ENCODE measurements at places on chromosomes 11 and 22.
A peak's percentile ranks its signal among the peaks of the same experiment; 100 is the strongest.

DNA sequence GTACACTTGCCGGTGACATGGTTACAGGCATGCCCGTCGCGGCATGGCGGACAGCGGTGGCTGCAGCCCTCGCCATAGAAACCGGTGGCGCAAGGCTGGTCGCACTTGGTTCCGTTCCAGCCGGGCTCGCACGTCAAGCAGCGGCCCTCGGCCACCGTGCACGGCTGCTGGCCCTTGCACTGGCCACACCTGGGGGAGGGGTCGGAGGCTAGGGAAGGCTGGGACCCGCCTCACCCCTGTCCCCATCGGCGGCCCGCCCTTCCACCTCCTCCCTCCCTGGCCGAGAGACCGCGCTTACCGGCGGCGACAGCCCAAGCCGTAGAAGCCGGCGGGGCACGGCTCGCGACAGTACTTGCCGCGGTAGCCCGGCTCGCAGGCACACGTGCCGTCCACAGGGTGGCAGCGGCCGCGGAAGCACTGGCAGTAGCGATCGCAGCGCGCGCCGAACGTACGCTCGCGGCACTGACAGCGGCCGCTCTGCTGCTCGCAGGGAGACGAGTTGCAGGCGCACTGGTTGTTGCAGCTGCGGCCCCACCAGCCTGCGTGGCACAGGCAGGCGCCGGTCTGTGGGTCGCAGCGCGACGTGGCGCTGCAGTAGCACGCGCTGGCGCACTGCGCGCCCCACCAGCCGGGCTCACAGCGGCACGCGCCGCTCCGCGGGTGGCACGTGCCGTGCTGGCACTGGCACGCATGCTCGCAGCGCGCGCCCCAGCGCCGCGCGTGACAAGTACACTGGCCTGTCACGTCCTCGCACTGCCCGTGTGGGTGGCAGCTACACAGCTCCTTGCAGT is 6.7 kb downstream of the SCARF2 start:
- DNase-seq: peak; percentile 27

DNA sequence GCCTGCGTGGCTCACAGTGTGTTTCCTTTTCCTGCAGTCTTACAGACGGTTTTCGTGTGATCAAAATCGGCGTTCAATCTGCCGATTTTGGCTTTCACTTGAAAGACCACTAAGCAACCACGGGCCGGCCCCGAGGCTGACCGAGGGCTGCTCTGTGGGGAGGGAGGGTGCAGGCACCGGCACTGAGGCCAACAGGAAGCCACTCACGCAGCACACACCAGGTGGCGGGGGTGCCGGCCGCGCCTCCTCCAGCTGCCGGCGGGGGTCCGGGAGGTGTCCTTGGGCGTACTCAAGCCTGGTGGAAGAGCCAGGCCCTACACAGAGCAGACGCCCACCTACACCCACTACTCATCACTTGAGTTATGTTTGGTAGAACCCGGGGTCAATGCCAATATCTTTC is 14.3 kb downstream of the TOLLIP start:
- DNase-seq: no peak

DNA sequence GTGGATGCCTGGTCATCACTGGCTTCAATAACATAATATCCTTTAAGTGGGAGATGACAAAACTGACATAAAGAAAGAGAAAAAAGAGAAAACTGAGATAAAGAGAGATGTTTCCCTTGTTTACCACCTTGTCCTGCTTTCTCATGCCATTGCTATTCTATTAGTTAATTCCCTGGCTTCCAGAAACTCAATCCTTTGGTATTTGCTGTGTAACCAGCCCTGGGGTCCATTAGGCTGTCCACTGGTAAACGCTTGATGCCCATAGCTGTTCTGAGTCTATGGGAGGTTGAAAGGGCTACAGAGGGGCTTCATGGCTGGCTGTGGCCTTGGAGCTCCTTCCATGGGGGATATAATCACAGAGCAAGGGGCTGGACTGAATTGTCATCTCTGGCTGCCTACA is 243.4 kb upstream of the PLET1 start:
- no peak for DNase-seq

DNA sequence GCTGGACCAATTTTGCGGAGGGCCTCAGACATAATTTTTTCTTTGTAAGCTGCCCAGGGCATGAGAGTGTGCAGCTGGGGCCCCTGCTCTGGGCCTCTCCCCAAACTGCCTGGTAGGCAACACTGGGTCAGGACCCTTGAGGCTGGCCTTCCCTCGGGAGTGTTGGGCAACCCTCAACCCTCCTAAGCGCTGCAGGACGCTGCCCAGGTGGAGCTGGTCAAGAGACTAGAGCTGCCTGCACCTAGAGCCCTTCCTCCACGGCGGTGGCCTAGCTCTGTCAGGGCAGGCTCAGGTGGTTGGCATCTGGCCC is 505 bp upstream of the TMEM132A start:
- no peak for DNase-seq

GRCh38 chr11:12809864-12810567 is 135.8 kb downstream of the TEAD1 start:
- no peak for DNase-seq

- DNase-seq: no peak
Observed at GRCh38 chr11:107695446-107695845, 16.4 kb downstream of the SLN start.

DNA sequence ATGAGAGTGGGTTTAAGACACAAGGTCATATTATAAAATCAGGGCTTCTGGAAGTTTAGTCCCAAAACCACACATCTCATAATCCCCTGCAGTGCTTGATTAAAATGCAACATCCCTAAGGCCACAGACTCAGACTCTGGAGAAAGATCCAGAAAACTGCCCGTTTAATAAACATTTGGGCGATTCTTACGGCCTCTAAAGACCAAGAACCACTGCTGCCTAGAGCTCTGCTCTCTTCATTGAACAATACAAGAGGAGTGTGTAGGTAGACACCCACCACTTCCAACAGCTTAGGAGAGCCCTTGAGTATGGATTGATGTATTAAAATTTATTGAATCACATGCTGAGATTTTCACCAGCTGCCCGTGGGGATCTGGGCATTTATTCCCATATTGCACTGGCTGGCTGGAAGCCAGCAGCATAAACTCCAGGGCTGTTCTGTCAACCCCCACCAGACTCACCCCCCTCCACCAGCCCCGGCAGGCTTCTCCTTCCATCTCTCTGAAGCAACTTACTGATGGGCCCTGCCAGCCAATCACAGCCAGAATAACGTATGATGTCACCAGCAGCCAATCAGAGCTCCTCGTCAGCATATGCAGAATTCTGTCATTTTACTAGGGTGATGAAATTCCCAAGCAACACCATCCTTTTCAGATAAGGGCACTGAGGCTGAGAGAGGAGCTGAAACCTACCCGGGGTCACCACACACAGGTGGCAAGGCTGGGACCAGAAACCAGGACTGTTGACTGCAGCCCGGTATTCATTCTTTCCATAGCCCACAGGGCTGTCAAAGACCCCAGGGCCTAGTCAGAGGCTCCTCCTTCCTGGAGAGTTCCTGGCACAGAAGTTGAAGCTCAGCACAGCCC is 749 bp upstream of the BEST1 start:
- DNase-seq: no peak

- no peak for DNase-seq
Observed at GRCh38 chr11:18379201-18379600, 15.2 kb upstream of the LDHA start.

- DNase-seq: no peak
Observed at GRCh38 chr11:24496736-24497725, at the start of gene LUZP2. TSS of gene LUZP2 (plus strand) at chr11:24497053.

GRCh38 chr11:86313793-86314192 is 11.8 kb downstream of the HIKESHI start:
- DNase-seq: no peak

DNA sequence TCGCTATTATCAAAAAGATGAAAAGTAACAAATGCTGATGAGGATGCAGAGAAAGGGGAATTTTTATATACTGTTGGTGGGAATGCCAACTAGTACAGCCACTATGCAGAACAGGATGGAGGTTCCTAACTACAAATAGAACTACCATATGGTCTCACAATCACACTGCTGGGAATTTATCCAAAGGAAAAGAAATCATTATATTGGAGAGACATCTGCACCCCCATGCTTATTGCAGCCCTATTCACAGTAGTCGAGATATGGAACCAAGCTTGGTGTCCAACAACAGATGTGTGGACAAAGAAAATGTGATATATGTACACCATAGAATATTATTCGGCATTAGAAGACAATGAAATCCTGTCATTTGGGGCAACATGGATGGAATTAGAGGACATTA is 19.6 kb upstream of the POU2AF2 start:
- no peak for DNase-seq

- DNase-seq: no peak
Observed at GRCh38 chr22:50123119-50123518, 33.3 kb downstream of the MOV10L1 start.

GRCh38 chr22:22773427-22773826 is 114.2 kb upstream of the IGLL5 start:
- DNase-seq: no peak

GRCh38 chr11:66412110-66412509 is 8.7 kb upstream of the NPAS4 start:
- DNase-seq: no peak

DNA sequence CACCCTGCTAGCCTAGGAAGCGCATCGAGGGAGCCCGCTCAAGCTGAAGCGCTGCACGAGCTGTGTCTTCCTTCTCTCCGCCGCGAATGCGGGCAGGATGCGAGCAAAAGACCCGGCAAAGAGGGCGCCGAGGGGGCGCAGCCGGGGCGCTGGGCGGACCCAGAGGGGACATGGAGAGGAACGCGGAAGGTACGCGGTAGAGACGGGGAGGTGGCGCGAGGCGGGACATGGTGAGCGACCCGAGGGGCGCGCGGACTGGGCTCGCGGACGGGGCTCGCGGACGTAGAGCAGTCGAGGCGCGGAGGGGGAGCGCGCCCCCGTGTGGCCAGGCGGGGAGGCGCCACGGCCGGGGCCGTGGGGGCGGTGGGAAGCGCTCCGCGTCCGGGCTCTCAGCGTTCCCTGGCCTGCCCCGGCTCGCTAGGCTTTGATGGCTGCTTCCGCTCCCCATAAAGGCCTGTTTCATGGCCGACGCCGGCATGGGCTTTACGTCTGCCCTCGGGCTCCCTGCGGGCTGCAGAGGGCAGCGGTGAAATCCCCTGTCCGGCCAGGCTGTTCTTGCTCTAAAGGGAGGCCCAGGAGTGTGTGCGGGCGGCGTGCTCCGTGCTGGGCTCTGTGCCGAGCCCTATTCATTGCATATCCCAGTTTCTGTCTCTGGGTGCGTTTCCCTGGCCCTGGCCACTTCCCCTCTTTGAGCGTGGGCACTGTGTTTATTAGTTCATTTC is 31.2 kb upstream of the TRIM29 start:
- DNase-seq: peak; percentile 20

- no peak for DNase-seq
Observed at GRCh38 chr22:29004647-29005371, 56.8 kb downstream of the C22orf31 start.

DNA sequence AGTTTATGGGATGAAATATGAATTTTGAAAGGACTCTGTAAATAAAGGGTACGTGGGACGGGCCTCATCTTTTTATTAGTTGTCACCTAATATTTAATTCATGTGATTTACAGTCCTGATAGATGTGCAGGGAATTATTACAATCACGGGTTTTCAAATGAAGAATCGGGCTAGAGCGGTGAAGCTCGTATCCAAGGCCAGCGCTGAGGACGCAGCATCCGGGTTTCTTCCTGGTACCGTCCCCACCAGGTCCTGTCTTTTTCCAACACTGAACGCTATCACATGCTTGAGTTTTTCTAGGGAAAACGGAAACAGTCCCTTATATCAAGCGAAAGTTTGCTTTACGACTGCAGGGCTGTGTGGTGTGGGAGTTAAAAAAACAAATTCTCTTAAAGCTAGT is 787 bp downstream of the SMDT1 start:
- no peak for DNase-seq

Data from stimulated activated CD4-positive, alpha-beta T cell treated with anti-CD3 and anti-CD28 coated beads, Interleukin-2, amount 100 ng/mL, for 4 hours (primary cell).